ENCODE measurements at places on chromosomes 4 and X.

- DNase-seq: no peak
Observed at GRCh38 chr4:21768349-21769310, 179.9 kb downstream of the KCNIP4 start.

- no peak for DNase-seq
Observed at GRCh38 chr4:55876387-55876786, 22.9 kb downstream of the EXOC1 start.

- DNase-seq: no peak
Observed at GRCh38 chr4:108334031-108334430, 165.3 kb upstream of the LEF1 start.

- DNase-seq: no peak
Observed at GRCh38 chrX:54641530-54641929, 111.5 kb downstream of the GNL3L start.

DNA sequence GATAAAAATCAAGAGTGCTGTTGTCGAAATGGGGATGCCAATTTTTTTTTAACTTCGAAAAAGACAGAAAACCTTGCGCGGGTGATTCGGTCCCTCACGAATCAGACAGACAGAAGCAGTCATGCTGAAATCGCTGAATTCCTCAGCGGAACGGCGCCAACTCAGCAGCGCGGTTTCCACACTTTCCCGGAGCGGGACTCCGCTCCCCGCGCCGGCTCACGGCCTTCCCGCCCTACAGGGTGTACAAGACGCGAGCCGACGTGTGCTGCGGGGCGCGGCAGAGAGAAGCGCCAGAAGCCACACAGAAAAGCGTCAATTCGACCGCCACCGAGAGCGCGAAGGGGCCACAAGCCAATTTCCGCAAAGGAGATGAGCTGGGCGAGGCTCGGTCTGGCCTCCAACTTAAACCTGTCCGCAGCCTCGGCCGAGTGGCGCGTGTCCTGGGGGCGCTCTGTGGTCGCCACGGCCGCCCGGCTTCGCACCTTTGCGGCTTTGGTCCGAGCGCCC is 1.3 kb downstream of the NEXMIF start:
- no peak for DNase-seq

DNA sequence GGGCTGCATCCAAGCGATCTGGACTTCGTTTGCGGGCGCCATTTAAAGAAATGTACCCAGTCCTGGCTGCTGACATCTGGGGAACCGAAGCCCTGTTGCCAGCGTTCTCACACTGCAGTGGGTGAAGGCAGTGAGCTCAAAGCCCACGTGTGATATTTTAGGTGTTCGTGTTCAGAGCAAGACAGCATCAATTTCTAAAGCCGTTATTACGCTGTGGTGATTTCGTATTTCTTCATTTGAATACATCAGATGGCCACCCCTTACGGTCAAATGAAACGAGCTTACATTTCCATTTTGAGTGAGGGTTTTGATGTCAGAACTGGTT is 376 bp upstream of the C4orf36 start:
- DNase-seq: no peak
